ENCODE measurements at places on chromosomes 13 and 19.

DNA sequence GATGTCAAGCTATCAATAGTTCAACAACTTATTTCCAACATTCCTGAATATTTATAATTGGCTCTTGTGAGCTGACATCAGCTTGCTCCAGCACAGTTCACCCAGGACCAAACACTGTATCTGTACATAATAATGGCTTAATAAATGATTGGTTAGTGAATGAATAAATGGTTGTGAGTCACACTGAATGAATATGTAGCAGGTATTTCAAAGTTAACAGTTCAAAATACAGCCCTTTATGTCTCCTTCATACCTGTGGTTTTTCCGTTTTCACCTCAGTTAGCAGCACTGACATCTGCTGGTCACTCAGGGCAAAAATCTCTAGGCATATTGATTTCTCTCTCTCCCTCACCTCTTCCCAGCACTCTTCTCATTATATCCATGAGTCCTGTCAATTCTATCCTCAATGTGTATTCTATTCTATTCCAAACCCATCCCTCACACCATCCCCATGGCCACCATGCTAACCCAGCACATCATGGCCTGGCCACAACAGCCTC lies 76.3 kb downstream of the PEG3 start:
- no peak for DNase-seq

- no peak for DNase-seq
These were observed 778 bp downstream of the ZNF230 start for GRCh38 chr19:44003461-44004009.

- DNase-seq: no peak
These were observed 40.0 kb upstream of the FOXO1 start for GRCh38 chr13:40706439-40706838.

DNA sequence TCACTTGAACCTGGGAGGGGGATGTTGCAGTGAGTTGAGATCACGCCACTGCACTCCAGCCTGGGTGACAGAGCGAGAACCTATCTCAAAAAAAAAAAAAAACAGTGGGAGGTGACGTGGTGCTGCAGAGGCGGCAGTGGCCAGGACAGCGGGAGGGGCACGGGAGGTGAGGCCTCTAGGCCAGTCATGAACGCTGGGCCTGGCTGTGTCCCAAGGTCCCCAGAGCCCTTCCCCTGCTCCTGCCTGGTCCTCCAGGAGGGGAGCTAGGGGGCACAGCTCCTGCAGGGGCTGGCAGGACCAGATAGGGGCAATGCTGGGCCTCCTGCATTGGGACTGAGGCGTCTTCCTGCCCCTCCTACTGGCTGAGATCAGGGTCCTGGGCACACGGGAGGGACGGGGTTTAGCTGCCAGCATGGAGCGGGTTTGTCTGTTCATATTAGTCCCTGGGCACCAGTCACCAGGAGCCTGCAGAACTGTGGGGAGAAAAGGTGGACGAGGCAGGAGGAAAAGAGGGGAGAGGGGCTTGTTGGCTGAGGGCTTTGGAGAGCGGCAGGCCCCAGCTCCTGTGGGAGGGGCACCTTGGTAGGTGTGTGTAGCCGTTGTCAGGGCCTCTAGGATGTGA lies 4.5 kb downstream of the MAP2K7 start:
- no peak for DNase-seq

DNA sequence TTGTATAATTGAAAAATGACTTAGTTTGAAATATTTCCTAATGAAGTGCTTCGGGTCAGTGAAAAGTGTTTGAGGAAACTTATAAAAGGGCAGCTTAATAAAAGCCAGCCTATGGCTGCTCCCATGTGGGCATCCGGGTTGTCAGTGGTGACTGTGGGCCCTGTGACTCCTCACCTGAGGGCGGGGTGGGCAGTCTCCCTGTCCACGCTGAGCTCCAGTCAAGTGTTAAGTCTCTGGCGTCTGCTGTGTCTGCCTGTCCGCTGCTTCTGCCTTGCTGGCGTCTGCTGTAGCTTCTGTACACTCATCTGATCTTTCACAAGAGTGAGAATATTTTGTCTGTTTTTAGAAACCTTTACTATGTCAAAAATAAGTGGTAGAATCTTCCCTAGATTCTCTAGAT lies 7.1 kb downstream of the LAMP1 start:
- DNase-seq: no peak

DNA sequence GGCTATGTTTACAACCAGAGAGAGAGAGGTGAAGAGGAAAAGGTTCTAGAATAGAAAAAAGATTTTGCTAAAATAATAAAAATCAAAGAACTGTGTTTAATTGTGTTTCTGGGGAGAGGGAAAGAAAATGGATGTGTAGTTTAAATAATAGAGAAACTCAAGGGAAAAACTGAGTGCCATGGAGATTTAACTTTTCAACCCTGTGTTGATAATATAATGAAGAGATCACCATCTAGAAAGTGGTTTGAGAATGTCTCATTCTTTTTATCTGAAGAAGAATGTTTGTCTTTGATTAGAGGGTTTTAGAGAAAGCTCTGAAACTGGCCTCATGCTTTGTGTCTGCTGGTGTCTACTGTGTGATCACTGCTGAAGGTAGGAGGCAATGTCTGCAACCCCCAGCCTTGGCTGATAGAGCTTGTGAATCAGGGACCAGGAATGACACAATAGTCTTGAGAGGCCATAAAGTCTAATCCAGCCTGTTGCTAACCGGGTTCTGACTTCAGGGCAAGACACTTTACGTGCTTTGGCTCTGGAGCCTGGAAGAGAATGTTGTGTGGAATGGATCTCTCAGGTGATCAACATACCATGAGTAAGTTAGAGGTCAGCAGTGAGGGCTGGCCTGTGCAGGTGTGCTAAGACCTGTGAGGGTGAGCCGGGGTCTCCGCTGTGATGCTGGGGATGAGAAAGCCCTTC lies 5.4 kb downstream of the COL4A2 start:
- no peak for DNase-seq

DNA sequence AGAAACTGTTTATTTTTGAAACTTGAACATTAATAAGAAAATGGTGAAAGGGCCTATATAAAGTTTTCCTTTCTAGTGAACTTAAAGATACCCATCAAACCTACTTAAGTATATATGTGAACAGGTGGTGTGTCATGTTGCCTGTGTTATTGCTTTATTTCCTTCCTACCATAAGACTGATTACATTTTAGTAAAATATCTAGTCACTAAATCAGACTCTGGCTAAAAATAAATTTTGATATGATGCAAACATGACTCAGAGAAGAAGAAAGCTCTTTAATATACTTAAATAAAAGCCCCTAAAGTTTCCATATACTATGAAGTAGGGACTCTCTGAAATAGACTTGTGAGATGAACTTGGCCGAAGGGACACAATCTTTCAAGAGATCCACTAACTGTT lies 35.1 kb upstream of the FBXL3 start:
- DNase-seq: no peak

DNA sequence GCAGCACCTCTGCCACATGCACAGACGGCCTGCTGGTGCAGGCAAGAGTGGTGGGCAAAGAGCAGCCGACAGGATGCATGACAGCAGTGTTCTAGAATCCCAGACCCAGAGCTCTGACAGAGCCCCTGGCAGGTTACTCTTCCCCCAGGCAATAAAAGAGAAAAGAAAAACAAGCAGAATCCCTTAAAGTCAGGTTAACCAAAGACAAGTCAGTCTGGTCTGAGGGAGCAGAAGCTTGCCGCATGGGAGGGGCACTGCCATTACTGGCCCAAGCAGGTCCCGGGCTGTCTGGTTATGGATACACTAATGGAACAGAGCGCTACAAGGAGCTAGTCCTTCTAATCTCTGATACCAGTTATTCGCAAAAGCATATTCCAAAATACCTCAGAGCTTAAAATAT lies 36.1 kb upstream of the DOCK9 start:
- no peak for DNase-seq
